Tibial nerve (tissue), 4 donors: ENCODE measurements at places on chromosomes 1 and 21.

GRCh38 chr1:210272666-210273065 lies 40.1 kb downstream of the SERTAD4 start:
- H3K27me3 ChIP-seq, result no peaks in the 10 kb centered on the region
- no peak overlapping the region for H3K27ac ChIP-seq
- no peak for DNase-seq
- H3K36me3 ChIP-seq, result no peaks in the 10 kb centered on the region

GRCh38 chr1:227191607-227192006 lies 126.7 kb downstream of the CDC42BPA start:
- no peaks in the 10 kb centered on the region for H3K36me3 ChIP-seq
- no peaks in the 10 kb centered on the region for H3K4me1 ChIP-seq
- no peak overlapping the region for H3K4me3 ChIP-seq
- DNase-seq, result no peak
- H3K27ac ChIP-seq, result no peak overlapping the region
- no peaks in the 10 kb centered on the region for H3K27me3 ChIP-seq

GRCh38 chr1:60415696-60416095 lies 342.1 kb upstream of the C1orf87 start:
- H3K4me3 ChIP-seq, result no peak overlapping the region
- H3K27ac ChIP-seq, result no peak overlapping the region
- no peaks in the 10 kb centered on the region for H3K4me1 ChIP-seq
- no peak for DNase-seq
- no peaks in the 10 kb centered on the region for H3K27me3 ChIP-seq

- peaks cover 3% of the 10 kb centered on the region for H3K36me3 ChIP-seq
- H3K27me3 ChIP-seq, result no peaks in the 10 kb centered on the region
- DNase-seq, result no peak
- H3K27ac ChIP-seq, result no peak overlapping the region
Measured at GRCh38 chr1:182869241-182869666, 30.1 kb downstream of the DHX9 start.

DNA sequence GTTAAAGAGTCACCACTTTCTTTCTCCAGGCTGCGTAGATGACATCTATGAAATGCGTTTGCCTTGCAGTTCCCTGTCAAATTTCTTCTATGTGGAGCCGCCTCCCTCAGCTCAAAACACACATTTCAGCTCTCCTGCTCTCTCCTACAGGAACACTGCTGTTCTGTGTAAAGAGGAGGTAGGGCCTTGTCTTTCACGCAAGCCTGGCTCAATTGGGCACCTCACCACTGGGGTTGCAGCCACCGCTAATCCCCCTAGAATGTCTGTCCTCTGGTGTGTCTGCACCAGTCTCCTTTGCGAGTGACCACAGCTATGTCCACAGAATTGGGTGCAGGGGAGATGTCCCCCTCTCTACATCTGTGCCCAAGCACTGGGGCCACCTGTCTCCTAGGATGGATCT lies 31.8 kb upstream of the CFHR4 start:
- H3K4me3 ChIP-seq, result no peak overlapping the region
- H3K36me3 ChIP-seq, result no peaks in the 10 kb centered on the region
- no peak overlapping the region for H3K27ac ChIP-seq
- no peaks in the 10 kb centered on the region for H3K27me3 ChIP-seq
- DNase-seq, result no peak

- H3K36me3 ChIP-seq, result no peaks in the 10 kb centered on the region
- no peak for DNase-seq
- peaks cover 6% of the 10 kb centered on the region for H3K4me1 ChIP-seq
- H3K27me3 ChIP-seq, result no peaks in the 10 kb centered on the region
- no peak overlapping the region for H3K4me3 ChIP-seq
Measured at GRCh38 chr1:155093911-155094621, 15.4 kb downstream of the EFNA3 start.

DNA sequence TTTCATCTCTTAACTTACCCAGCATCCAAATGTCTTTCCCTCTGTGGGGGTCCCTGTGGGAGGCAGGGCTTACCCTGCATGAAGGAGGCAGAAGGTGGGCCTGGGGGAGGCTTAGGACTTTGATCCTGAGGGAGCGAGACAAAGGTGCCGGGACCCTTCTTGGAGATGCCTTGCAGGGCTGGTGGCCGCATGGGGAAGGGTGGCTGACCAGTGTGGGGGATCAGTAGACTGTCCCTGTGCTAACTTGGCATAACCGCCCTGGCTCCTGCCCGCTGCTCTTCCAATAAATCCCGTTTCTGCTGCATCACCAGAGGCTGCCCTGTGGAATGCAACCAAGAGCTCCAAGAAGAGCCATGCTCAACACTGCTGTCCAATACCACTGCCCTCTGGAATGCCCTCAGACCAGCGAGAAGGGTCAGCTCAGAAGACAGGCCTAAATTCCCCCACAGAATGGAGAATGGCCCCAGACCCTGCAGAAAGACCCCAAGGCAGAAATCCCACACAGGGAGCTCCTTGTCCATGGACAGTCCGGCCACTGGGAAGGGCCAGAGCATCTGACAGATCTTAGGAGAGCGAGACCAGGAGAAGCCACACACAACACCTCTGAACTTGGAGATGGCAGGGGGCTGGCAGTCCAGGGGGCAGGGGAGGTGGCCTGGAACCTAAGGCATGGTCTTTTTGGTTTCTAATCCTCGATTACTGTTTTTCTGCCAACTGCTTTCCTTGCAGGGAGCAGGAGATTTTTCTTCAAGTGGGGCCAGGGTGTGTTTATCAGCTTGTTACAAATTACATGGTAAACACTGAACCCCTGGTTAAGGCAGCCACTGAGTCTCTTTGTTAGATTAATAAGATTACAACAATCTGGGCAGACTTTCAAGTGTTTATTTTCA lies 46.7 kb upstream of the DMRTB1 start:
- no peak for DNase-seq
- no peaks in the 10 kb centered on the region for H3K4me1 ChIP-seq
- no peak overlapping the region for H3K27ac ChIP-seq
- H3K27me3 ChIP-seq, result no peaks in the 10 kb centered on the region

- H3K4me3 ChIP-seq, result no peak overlapping the region
- H3K27ac ChIP-seq, result no peak overlapping the region
- H3K4me1 ChIP-seq, result peaks cover 10% of the 10 kb centered on the region
- no peaks in the 10 kb centered on the region for H3K27me3 ChIP-seq
- no peaks in the 10 kb centered on the region for H3K36me3 ChIP-seq
- no peak for DNase-seq
Measured at GRCh38 chr21:39007532-39007931, 175.7 kb downstream of the PSMG1 start.

DNA sequence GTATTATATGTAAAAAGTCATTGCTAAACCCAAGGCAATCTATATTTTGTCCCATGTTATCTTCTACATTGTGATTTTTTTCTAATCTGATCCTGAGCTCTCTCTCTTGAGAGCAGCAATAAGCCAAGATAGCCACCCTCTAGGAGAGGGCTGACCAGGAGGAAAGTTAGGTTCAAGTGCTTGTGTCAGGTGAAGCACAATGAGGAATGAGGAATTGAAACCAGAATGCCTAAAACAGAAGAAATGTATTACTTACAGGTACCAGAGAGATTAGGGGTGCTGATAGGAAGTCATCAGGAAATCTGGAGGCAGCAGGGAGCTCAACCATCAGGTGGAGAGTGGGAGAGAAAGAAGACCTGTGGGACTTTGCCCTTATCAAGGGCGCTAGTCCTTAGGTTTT lies 85.5 kb upstream of the BARHL2 start:
- H3K4me1 ChIP-seq, result no peaks in the 10 kb centered on the region
- H3K4me3 ChIP-seq, result no peak overlapping the region
- no peaks in the 10 kb centered on the region for H3K27me3 ChIP-seq
- H3K27ac ChIP-seq, result no peak overlapping the region
- DNase-seq, result no peak

DNA sequence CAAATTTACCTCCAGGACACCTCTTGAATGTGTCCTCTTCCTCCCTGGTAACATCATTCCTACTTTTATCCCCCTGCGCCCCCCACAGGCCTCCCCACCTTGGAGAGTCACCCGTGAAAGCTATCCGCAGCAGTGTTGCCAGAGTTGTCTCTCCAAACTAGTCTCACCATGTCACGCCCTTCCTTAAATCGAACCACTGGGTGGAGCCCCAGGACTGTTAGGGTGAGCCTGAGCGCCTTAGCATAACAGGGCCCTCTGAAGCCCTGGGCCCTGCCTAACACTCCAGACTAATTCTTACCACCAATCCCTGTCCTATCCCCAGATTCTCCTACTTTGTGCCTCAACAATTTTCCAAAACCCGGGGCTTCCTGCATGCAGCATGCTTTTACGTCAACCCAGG lies 35.0 kb downstream of the HSD3B2 start:
- H3K4me1 ChIP-seq, result no peaks in the 10 kb centered on the region
- H3K27me3 ChIP-seq, result no peaks in the 10 kb centered on the region
- no peak for DNase-seq
- no peak overlapping the region for H3K4me3 ChIP-seq

DNA sequence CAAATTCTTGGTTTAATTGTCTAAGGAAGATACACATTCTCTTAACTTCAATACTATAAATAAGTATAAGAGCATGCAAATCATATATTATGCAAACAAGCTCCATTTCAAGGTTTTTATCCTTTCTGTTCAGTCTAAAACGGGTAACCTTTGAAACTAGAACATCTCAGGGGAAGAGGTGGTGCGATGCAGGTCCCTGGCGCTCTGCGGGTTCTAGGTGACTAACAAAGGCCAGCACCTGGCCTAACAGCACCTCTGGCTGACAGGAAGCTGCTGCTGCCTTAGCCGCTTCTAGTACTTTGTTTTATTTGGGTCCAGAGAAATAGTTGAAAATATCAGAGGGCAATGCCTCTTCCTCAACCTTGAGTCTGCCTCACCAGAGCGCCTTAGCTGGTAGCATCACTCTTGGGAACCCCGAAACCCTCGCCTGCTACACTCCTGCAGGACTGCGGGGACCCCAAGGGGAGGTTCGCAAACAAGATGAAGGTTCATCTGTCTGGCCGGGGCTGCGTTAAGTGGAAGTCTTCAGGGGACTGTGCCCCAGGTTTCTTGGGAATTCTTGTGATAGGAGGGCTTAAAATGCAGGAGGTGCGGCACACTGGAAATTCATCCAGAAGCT lies 45.5 kb downstream of the PRDM15 start:
- no peaks in the 10 kb centered on the region for H3K27me3 ChIP-seq
- H3K4me3 ChIP-seq, result no peak overlapping the region
- H3K4me1 ChIP-seq, result no peaks in the 10 kb centered on the region

GRCh38 chr1:245953876-245954660 lies 553.0 kb downstream of the SMYD3 start:
- H3K27me3 ChIP-seq, result no peaks in the 10 kb centered on the region
- peaks cover 8% of the 10 kb centered on the region for H3K4me1 ChIP-seq
- H3K4me3 ChIP-seq, result no peak overlapping the region
- H3K36me3 ChIP-seq, result no peaks in the 10 kb centered on the region
- peak overlapping the region; percentile 58 for H3K27ac ChIP-seq
- no peak for DNase-seq

- H3K27ac ChIP-seq, result no peak overlapping the region
- H3K27me3 ChIP-seq, result peaks cover 100% of the 10 kb centered on the region
- H3K36me3 ChIP-seq, result no peaks in the 10 kb centered on the region
- H3K4me3 ChIP-seq, result peak overlapping the region; percentile 30
Measured at GRCh38 chr1:156419854-156420204, 50.8 kb downstream of the RHBG start.

- H3K27ac ChIP-seq, result no peak overlapping the region
- no peak for DNase-seq
- H3K4me1 ChIP-seq, result peaks cover 14% of the 10 kb centered on the region
- no peak overlapping the region for H3K4me3 ChIP-seq
- H3K36me3 ChIP-seq, result no peaks in the 10 kb centered on the region
- H3K27me3 ChIP-seq, result no peaks in the 10 kb centered on the region
Measured at GRCh38 chr1:234897754-234898454, 230.7 kb downstream of the TOMM20 start.

GRCh38 chr1:87956750-87957149 lies 628.1 kb downstream of the LMO4 start:
- no peak overlapping the region for H3K27ac ChIP-seq
- no peak for DNase-seq
- no peaks in the 10 kb centered on the region for H3K36me3 ChIP-seq
- H3K4me1 ChIP-seq, result no peaks in the 10 kb centered on the region

- no peak overlapping the region for H3K4me3 ChIP-seq
- no peak overlapping the region for H3K27ac ChIP-seq
- peaks cover 15% of the 10 kb centered on the region for H3K4me1 ChIP-seq
- H3K36me3 ChIP-seq, result no peaks in the 10 kb centered on the region
- no peaks in the 10 kb centered on the region for H3K27me3 ChIP-seq
- no peak for DNase-seq
Measured at GRCh38 chr1:45859221-45859620, 55.8 kb downstream of the MAST2 start.

DNA sequence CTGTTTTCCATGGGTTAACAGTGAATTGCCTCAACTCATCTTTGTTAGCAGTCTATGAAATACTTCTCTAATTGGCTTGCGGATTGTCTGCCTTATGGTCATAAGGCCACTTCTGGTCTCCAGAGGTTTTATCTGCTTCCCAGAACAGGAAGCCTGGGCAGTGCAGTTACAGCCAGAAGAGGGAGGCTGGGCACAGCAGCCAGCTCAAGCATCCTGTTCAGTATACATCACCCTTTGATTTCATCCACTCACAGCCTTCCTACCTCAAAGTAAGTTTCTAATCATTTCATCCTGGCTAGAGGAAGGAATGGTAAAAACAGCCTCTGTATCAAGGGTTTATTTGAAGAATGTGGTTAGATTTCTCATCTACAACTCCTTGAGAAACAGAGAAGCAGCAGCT lies 311.5 kb upstream of the DEPDC1 start:
- H3K4me1 ChIP-seq, result peaks cover 8% of the 10 kb centered on the region
- no peaks in the 10 kb centered on the region for H3K27me3 ChIP-seq
- H3K4me3 ChIP-seq, result no peak overlapping the region
- no peak overlapping the region for H3K27ac ChIP-seq
- no peaks in the 10 kb centered on the region for H3K36me3 ChIP-seq

GRCh38 chr1:237884237-237884636 lies 6.5 kb downstream of the ZP4 start:
- H3K4me3 ChIP-seq, result no peak overlapping the region
- H3K27me3 ChIP-seq, result no peaks in the 10 kb centered on the region
- H3K4me1 ChIP-seq, result no peaks in the 10 kb centered on the region
- DNase-seq, result no peak

DNA sequence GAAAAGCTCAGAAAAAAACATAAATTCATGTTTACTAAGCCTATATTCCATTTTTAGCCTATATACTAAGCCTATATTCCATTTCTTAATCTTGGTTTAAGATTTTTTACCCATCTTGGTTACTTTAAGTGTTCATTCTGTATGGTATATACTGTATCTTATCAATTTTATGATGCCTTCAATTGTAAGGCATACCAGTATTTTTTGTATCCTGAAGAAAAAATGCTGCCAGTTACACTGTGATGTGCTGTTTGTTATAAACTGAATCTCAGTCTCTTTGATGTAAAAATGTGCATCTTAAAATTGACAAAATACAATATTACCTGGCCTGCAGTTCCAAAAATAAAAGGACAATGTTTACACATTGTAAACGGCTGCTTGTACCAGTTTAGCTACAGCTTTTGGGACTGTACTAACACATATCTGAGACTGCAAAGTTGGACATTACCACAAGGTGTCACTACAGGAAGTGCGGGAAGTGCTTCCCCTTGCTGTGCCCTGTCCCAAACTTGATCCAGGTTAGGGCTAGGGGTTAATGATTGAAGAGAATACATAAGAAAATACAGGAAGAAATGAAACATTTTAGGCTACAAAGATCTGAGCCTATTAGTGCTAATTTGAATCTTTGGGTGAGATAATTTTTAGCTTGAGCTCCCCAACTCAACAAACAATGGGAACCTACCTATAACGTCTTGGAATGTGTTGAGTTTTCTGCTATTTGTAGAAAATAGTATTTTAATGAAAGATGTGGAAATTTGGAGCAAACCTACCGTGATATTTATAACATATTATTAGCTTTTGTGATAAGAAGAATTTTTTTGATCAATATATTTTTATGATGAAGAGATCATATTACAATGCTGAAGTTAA lies 108.9 kb downstream of the LBR start:
- H3K27ac ChIP-seq, result no peak overlapping the region
- no peak overlapping the region for H3K4me3 ChIP-seq
- no peaks in the 10 kb centered on the region for H3K36me3 ChIP-seq
- H3K4me1 ChIP-seq, result no peaks in the 10 kb centered on the region
- H3K27me3 ChIP-seq, result no peaks in the 10 kb centered on the region
